ENCODE measurements at places on chromosomes 13 and 19.
A peak's percentile ranks its signal among the peaks of the same experiment; 100 is the strongest.

DNA sequence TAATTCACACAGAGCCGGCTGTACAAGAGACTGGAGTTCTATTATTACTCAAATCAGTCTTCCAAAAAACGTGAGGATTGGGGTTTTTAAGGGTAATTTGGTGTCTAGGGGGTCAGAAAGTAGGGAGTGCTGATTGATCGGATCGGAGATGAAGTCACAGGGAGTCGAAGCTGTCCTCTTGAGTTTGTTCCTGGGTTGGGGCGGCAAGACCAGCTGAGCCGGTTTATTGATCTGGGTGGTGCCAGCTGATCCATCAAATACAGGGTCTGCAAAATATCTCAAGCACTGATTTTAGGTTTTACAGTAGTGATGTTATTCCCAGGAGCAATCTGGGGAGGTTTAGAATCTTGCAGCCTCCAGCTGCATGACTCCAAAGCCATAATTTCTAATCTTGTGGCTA, 262.7 kb downstream of the KCNRG start:
- H3K36me3 ChIP-seq: no peaks in the 10 kb centered on the region
- H3K4me1 ChIP-seq: peaks cover 12% of the 10 kb centered on the region
- H3K4me3 ChIP-seq: no peak overlapping the region
- no peak for DNase-seq
- no peaks in the 10 kb centered on the region for H3K27me3 ChIP-seq
- H3K27ac ChIP-seq: no peak overlapping the region

- H3K27ac ChIP-seq: no peak overlapping the region
- peaks cover 33% of the 10 kb centered on the region for H3K4me1 ChIP-seq
- peaks cover 41% of the 10 kb centered on the region for H3K27me3 ChIP-seq
- H3K4me3 ChIP-seq: no peak overlapping the region
Measured at GRCh38 chr19:46226438-46226973, 3.0 kb upstream of the IGFL1 start.

GRCh38 chr13:67017276-67017675, 212.9 kb downstream of the PCDH9 start:
- no peak for DNase-seq
- H3K36me3 ChIP-seq: peaks cover 4% of the 10 kb centered on the region
- peaks cover 13% of the 10 kb centered on the region for H3K4me1 ChIP-seq
- no peak overlapping the region for H3K4me3 ChIP-seq
- no peaks in the 10 kb centered on the region for H3K27me3 ChIP-seq
- no peak overlapping the region for H3K27ac ChIP-seq

GRCh38 chr19:17248011-17248776, 2.5 kb upstream of the NR2F6 start:
- H3K27ac ChIP-seq: peak overlapping the region; percentile 78
- DNase-seq: no peak
- no peaks in the 10 kb centered on the region for H3K27me3 ChIP-seq
- H3K36me3 ChIP-seq: peaks cover 7% of the 10 kb centered on the region
- H3K4me3 ChIP-seq: no peak overlapping the region

DNA sequence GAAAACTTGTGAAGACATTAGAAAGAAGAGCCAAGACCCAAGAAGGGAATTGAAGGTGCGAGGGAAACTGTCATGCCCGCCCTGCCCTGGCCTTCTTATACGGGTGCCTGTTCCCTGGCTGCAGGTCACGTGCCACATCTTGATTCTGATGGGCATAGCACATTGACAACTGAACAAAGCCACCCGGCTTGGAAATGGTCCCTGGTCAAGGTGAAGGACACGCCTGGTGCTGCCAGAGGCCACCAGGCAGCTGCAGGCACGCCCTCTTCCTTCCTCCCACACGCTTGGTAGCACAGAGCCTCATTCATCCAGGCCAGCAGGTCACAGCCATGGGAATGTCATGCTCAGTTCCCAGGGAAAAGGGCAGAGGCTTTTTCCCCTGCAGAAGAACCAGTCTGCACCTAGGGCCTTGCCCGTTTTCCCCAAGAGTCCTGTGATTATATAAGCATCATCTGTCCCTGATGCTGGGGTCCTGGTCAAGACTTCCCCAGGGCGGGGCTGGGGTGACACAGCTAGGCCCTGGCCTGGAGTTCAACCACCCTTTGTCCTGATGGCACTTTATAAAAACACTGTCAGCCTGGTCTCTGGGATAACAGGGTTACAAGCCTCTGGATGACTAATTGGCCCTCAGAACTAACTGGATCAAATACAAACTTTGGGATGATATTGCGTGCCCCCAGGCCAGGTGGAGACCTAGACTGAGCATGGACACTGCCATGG, 56.0 kb downstream of the CDADC1 start:
- H3K27ac ChIP-seq: no peak overlapping the region
- peaks cover 6% of the 10 kb centered on the region for H3K36me3 ChIP-seq
- H3K4me3 ChIP-seq: no peak overlapping the region
- DNase-seq: no peak

DNA sequence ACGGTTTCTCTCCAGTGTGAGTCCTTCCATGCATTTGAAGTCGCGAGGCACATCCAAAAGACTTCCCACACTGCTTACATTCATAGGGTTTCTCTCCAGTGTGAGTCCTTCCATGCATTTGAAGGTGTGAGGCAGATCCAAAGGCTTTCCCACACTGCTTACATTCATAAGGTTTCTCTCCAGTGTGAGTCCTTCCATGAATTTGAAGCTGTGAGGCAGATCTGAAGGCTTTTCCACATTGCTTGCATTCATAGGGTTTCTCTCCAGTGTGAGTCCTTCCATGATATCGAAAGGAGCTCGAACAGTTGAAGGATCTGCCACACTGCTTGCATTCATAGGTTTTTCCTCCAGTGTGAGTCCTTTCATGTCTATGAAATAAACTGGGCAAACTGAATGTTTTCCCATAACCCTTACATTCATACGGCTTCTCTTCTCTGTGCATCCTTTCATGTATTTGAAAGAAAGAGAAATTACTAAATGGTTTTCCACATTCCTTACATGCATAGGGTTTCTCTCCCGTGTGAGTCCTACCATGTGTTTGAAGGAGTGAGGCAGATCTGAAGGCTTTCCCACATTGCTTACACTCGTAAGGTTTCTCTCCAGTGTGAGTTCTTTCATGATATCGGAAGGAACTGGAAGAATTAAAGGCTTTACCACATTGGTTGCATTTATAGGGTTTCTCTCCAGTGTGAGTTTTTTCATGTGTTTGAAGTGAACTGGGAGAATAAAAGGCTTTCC, 20.3 kb downstream of the ZNF433 start:
- H3K4me3 ChIP-seq: no peak overlapping the region
- no peak overlapping the region for H3K27ac ChIP-seq
- H3K4me1 ChIP-seq: no peaks in the 10 kb centered on the region
- H3K36me3 ChIP-seq: peaks cover 6% of the 10 kb centered on the region

- no peak overlapping the region for H3K27ac ChIP-seq
- no peak overlapping the region for H3K4me3 ChIP-seq
- DNase-seq: no peak
- H3K4me1 ChIP-seq: no peaks in the 10 kb centered on the region
Measured at GRCh38 chr13:96903085-96903484, 91.2 kb downstream of the OXGR1 start.

DNA sequence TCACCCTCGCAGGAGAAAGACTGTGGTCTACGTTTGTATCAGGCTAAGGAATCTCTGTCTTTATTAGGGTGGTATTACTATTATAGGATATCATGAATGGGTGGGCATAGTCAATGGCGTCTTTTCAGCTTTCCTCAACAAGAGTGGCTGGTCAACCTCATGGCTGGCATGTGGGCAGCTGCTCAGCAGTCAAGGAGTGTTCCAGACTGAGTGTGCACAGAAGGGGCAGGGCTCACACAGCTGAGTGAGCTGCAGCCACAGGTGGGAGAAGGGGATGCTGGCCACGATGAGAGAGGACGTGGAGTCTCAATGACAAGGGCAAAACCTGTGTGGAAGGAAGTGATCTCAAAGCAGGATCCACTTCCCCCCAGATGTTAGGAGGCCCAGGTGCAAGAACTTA, 54.7 kb downstream of the SLC7A1 start:
- no peaks in the 10 kb centered on the region for H3K4me1 ChIP-seq
- H3K4me3 ChIP-seq: no peak overlapping the region
- H3K27ac ChIP-seq: no peak overlapping the region

DNA sequence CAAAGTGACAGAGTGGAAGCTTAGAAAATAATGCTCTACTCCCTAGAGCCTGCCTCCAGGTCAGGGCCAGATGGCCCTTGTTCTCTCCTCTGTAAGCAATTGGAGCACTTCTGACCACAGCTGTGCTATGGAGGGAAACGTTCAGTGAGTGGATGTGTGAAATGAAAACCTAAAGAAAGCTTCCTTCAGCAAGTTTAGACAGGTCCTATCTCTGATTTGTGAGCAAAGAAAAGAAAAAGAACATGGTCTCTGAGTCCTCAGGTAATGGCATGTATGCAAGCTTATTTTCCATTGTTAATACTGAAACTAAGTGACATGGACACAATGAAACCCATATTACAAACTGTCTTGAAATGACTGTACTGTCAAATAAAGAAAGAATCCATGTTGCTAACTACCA, 1486.8 kb downstream of the EFNB2 start:
- no peaks in the 10 kb centered on the region for H3K36me3 ChIP-seq
- H3K27ac ChIP-seq: no peak overlapping the region
- H3K4me1 ChIP-seq: no peaks in the 10 kb centered on the region
- no peak for DNase-seq
- H3K4me3 ChIP-seq: no peak overlapping the region
- H3K27me3 ChIP-seq: no peaks in the 10 kb centered on the region

DNA sequence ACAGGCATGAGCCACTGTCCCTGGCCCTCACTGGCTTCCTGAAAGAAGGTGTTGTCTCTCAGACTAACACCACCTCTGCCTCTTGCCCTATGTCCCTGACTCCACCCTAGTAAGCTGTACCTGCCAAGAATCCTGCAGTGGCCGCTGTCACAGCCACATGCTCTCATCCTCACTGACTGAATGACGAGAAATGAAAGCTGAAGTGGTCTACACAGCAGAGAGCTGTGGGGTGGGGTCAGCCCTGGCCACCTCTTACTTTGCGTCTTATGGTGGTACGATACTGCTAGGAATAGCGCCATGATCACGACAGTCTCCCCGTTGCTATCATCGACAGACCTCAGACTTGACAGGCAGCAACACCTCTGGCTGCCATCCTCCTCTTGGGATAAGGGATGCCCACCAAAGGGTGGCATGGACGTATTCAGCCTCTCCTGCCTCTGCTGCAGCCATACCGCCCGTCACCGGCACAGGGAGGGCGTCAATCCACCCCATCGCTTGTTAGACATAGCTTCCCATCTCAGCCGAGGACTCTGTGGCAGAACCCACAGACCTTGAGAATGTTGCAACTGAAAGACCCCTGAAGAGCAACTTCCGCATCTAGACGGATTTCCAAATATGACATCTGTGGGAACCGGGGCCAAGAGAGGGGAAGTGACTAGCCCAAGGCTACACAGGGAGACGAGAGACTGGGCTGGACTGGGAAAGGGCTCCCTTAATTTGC, 809 bp downstream of the MYO1F start:
- no peak for DNase-seq
- no peak overlapping the region for H3K27ac ChIP-seq
- H3K27me3 ChIP-seq: peaks cover 22% of the 10 kb centered on the region
- H3K4me3 ChIP-seq: no peak overlapping the region

GRCh38 chr19:991174-991931, 7.2 kb downstream of the WDR18 start:
- peaks cover 45% of the 10 kb centered on the region for H3K36me3 ChIP-seq
- no peaks in the 10 kb centered on the region for H3K27me3 ChIP-seq
- H3K4me3 ChIP-seq: no peak overlapping the region
- H3K4me1 ChIP-seq: peaks cover 4% of the 10 kb centered on the region

DNA sequence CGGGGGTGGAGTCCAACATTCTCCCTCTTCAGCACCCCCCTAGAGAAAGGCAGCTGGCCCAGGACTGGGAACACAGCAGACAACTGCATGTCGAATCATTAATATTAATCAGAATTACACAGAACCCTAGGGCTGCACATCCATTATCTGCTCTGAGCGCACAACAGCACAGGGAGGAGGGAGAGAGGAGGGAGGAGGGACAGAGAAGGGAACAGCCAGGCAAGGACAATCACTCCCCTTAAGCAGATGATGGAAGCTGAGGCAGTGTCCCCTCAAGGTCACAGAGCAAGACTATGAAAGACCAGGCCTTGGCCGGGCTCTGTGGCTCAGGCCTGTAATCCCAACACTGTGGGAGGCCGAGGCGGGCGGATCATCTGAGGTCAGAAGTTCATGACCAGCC, 25.7 kb downstream of the TLE6 start:
- no peak overlapping the region for H3K27ac ChIP-seq
- H3K4me1 ChIP-seq: no peaks in the 10 kb centered on the region
- H3K27me3 ChIP-seq: no peaks in the 10 kb centered on the region

DNA sequence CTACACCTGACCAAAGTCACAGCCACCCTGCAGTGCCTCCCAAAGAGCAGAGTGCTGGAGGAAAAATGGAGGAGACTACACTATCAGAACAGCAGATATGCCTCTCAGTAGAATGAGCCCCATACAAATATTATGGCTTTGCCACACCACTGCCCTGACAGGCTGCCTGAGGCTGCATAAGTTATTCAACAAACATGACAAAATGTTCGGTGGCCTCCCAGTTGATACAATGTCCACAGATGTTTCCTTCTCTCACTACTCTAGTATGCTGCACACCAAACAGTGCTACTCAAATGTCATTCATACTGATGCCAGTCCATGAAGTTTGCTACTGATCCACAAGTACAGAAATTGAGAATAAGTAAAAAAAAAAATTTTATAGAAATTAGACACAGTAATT, 41.0 kb downstream of the N4BP2L2 start:
- no peak overlapping the region for H3K4me3 ChIP-seq
- no peaks in the 10 kb centered on the region for H3K27me3 ChIP-seq
- DNase-seq: no peak
- no peak overlapping the region for H3K27ac ChIP-seq
- H3K4me1 ChIP-seq: peaks cover 8% of the 10 kb centered on the region

- H3K36me3 ChIP-seq: peaks cover 83% of the 10 kb centered on the region
- DNase-seq: no peak
- H3K27ac ChIP-seq: no peak overlapping the region
- peaks cover 20% of the 10 kb centered on the region for H3K4me1 ChIP-seq
- H3K4me3 ChIP-seq: no peak overlapping the region
Measured at GRCh38 chr13:102854675-102855074, 8.8 kb downstream of the ERCC5 start.

DNA sequence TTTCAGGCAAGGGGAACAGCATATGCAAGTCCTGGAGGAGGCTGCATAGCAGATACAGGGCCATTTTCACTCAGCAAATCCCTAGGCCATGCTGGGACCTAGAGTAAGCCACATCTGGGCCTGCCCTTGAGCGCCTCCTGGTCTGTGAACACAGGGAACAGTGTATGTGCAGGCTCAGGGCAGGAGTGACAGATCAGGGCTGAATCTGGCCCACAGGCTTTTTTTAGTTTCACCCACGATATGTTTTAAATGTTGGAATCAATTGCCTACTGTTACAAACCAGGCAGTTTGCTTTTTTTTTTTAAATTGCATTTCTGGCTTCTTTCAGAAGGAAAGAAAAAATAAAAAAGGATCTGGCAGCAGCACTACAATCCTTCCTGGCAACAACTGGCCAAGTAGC, 1.5 kb upstream of the TMEM145 start:
- H3K4me1 ChIP-seq: peaks cover 12% of the 10 kb centered on the region
- peak; percentile 17 for DNase-seq
- H3K27ac ChIP-seq: no peak overlapping the region
- H3K27me3 ChIP-seq: peaks cover 13% of the 10 kb centered on the region
